ENCODE measurements at places on chromosomes 2 and 18.

- DNase-seq, result no peak
Measured at GRCh38 chr2:158743879-158744278, 51.2 kb upstream of the DAPL1 start.

- no peak for DNase-seq
Measured at GRCh38 chr18:79203017-79203605, 133.9 kb downstream of the ATP9B start.

GRCh38 chr2:3102081-3102921 lies 275.3 kb downstream of the EIPR1 start:
- no peak for DNase-seq

DNA sequence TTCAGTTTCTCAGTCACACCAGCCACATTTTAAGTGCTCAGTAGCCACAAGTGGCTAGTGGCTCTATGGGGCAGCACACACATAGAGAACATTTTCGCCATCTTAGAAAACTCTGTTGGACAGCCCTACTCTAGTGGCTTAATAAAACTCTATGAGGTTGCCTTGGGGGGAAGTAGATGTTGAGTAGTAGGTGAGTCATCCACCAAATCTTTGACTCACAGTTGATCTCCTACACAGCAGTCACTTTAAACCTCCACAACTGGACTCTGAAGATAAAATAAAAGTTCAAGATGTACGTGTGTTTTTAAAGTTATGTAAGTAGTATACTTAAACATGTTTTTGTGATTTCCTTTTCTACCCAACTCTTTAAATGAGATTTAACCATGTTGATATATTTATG lies 379.0 kb downstream of the SETBP1 start:
- peak; percentile 73 for DNase-seq

DNA sequence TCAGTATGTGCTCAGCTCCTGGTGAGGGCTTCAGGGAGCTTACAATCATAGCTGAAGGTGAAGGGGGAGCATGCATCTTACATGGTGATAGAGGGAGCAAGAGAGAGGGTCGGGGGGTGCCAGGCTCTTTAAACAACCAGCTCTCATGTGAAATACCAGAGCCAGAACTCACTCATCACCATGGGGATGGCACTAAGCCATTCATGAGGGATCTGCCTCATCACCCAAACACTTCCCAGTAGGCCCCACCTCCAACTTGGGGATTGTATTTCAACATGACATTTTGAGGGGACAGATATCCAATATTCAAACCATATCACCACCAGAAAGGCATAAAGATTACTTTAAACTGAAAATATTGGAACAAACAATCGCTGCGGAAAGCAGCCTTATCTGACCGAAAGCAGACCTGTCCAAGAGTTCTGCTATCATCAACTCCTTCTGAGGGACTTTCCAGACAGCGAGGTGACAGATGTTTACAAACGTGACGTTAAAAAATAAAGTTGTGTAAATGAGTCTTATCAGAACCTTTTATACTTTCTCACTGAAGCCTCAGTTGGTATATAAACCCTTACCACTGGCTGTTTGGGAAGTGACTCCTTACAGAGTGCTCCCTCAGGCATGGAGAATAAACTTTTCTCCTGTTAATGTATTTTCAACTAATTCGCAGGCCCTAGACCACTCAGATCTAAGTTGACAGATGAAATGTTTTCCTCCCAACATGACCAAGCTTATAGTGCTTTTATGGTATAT lies 35.5 kb upstream of the PTH2R start:
- DNase-seq, result no peak
